ENCODE measurements at places on chromosomes 1 and 21.

GRCh38 chr1:200179126-200179780, 151.7 kb downstream of the NR5A2 start:
- DNase-seq, result no peak

GRCh38 chr21:42404539-42404938, 837 bp downstream of the UBASH3A start:
- DNase-seq, result no peak

GRCh38 chr1:55717111-55717510, 501.9 kb upstream of the USP24 start:
- no peak for DNase-seq

- no peak for DNase-seq
Observed at GRCh38 chr1:119114786-119115185, 25.7 kb downstream of the WARS2 start.

Data from stimulated activated CD4-positive, alpha-beta T cell treated with anti-CD3 and anti-CD28 coated beads, Interleukin-4, amount 100 ng/mL, for 48 hours (primary cell).